Neural progenitor cell (in vitro differentiated cells): ENCODE measurements at places on chromosomes 11 and 22. TPM values are rescaled to one million over a fixed set of nuclear protein-coding genes. Genes with fewer than 3 reads are reported as not detected.

Gene OR5P2
- total RNA-seq = not detected in 2 replicates

GRCh38 chr22:39893526-39893925, at the start of gene ENTHD1:
Gene ENTHD1, minus strand, starts transcription at chr22:39893760. Its CDS starts 6,012 bp downstream, at chr22:39887748.
- no peak for DNase-seq
- no peak within 1 kb of the TSS for H3K27ac ChIP-seq
- H3K4me1 ChIP-seq = peaks cover 6% of the 10 kb centered on the region

GRCh38 chr11:47411884-47412746, 3.7 kb downstream of the SLC39A13 start:
- no peak overlapping the region for H3K4me3 ChIP-seq
- no peaks in the 10 kb centered on the region for H3K36me3 ChIP-seq
- no peaks in the 10 kb centered on the region for H3K27me3 ChIP-seq

- H3K27ac ChIP-seq = no peak overlapping the region
- H3K27me3 ChIP-seq = peaks cover 61% of the 10 kb centered on the region
- peak overlapping the region; percentile 53 for H3K4me3 ChIP-seq
- DNase-seq = no peak
- no peaks in the 10 kb centered on the region for H3K36me3 ChIP-seq
These were observed 1.2 kb downstream of the PHLDA2 start for GRCh38 chr11:2927851-2928604.

GRCh38 chr11:76601724-76602123, 68.8 kb downstream of the LRRC32 start:
- no peaks in the 10 kb centered on the region for H3K36me3 ChIP-seq
- no peaks in the 10 kb centered on the region for H3K27me3 ChIP-seq
- no peak overlapping the region for H3K27ac ChIP-seq
- no peak for DNase-seq

DNA sequence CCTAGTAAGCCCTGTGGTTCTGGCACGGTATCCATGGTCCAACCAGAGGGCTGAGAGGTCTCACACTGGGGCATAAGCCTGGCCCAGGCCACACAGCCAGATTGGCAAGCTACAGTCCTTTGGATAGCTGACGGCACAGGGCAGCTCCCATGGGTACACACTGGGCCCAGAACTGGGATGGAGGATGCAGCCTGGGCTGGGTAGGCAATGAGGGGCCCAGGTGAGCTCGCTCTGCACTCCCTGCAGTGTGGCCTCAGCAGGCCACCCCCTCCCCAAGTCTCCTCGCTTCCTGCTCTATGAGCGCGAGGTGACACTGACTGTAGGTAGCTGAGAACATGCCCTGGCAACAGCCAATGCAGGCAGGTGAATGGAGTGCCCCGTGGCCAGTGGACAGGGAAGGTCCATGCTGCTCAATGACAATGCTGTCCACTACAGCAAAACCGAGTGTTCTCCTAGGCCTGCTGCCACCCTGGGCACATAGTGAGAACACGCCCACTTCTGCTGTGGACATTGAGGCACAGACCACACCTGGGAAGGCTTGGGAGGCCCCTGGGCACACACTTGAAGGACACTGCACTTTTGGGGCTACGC, 3.8 kb downstream of the ARVCF start:
- H3K4me3 ChIP-seq = no peak overlapping the region
- no peak for DNase-seq
- peaks cover 40% of the 10 kb centered on the region for H3K27me3 ChIP-seq
- H3K27ac ChIP-seq = no peak overlapping the region
- no peaks in the 10 kb centered on the region for H3K36me3 ChIP-seq
